ENCODE measurements at places on chromosomes 5 and 9. TPM values are rescaled to one million over a fixed set of nuclear protein-coding genes. Genes with fewer than 3 reads are reported as not detected.

Gene IL9
- total RNA-seq: not detected

GRCh38 chr9:110842169-110842568, 173.6 kb downstream of the MUSK start:
- H3K27ac ChIP-seq: no peak overlapping the region
- no peaks in the 10 kb centered on the region for H3K36me3 ChIP-seq
- no peaks in the 10 kb centered on the region for H3K27me3 ChIP-seq

DNA sequence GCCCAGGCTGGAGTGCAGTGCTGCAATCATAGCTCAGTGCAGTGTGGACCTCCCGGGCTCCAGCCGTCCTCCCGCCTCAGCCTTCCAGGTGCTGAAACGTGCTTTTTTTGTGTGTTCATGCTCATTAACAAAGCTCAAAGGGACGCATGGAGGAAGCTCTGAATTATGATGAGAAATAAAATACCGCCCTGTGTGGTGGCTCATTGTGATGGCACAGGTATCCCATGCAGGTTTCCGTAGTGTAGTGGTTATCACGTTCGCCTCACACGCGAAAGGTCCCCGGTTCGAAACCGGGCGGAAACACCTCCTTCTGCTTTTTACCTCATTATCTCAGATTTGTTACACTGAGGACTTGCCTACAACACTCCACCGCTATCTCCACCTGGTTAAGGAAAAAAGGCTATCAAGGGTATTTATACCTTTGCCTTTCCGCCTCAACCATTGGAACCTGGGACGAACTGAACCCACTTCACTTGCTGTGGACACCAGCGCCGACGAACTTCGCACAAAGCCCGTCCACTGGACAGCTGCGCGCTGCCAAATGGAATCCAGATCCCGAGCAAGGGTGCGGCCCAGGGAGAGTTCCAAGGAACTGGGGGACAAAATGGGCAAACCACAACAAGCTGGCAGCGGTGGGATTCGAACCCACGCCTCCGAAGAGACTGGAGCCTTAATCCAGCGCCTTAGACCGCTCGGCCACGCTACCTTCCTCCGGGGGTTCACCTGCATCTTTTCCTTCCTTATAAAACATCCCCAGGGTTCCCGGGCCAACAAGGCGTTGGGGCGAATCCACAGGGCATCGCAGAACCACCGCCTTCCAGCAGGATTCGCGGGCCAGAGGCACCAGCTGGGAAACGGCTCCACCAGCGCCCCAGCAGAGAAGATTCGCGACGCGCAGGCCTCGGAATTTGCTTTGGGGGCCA, 26.3 kb downstream of the OR2V2 start:
- H3K27me3 ChIP-seq: peaks cover 95% of the 10 kb centered on the region
- no peaks in the 10 kb centered on the region for H3K36me3 ChIP-seq
- peaks cover 28% of the 10 kb centered on the region for H3K4me1 ChIP-seq
- peak overlapping the region; percentile 17 for H3K4me3 ChIP-seq
- H3K27ac ChIP-seq: no peak overlapping the region
- no peak for DNase-seq

DNA sequence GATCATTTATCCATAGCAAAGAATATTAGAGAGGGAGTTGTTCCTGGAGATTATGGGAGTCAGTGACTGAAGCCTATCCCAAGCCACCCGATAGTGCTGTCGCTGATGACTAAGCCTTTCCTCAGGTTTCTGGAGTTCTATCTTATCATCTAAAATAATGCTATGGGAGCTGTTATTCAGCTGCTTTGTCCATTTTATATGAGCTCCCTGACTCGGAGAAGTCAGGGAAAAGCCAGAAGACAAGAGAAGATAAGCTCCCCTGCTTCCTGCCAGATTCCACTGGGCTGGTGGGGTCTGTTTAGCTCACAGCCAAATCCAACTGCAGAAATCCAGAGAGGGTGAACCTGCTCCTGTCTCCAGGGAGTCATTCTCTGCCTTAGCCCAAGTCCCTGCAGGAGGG, 148.2 kb downstream of the DROSHA start:
- H3K4me3 ChIP-seq: no peak overlapping the region
- H3K27me3 ChIP-seq: no peaks in the 10 kb centered on the region
- H3K27ac ChIP-seq: no peak overlapping the region
- peaks cover 9% of the 10 kb centered on the region for H3K36me3 ChIP-seq
- peaks cover 22% of the 10 kb centered on the region for H3K4me1 ChIP-seq
- DNase-seq: no peak

- no peaks in the 10 kb centered on the region for H3K27me3 ChIP-seq
- no peaks in the 10 kb centered on the region for H3K4me1 ChIP-seq
- H3K4me3 ChIP-seq: no peak overlapping the region
- H3K36me3 ChIP-seq: peaks cover 8% of the 10 kb centered on the region
- H3K27ac ChIP-seq: no peak overlapping the region
- no peak for DNase-seq
Observed at GRCh38 chr5:1332461-1333001, 12.4 kb downstream of the CLPTM1L start.

GRCh38 chr5:117943541-117943940, 1044.8 kb downstream of the DTWD2 start:
- no peak overlapping the region for H3K27ac ChIP-seq
- peaks cover 6% of the 10 kb centered on the region for H3K36me3 ChIP-seq
- H3K4me3 ChIP-seq: no peak overlapping the region
- DNase-seq: no peak
- H3K27me3 ChIP-seq: no peaks in the 10 kb centered on the region
